ENCODE measurements at places on chromosomes 1 and 21.

DNA sequence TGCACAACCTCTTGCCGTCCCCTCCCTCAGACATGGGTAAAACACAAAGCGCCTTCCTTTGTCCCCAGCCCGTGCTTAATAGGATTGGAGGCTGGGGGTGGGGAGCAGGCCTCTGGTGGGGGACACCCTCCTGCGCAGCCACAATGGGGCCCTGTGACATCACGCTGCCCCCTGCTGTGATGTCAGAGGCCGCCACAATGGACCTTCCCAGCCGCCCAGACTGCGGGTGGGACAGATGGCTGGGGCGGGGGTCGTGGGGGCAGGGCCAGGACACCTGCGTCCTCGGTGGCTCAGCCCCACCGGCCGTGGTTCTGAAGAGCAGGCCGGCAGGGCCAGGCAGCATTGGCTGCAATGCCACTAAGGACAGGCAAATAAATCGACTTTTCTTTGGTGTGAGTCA lies 39.9 kb downstream of the EPHA2 start:
- DNase-seq = no peak

GRCh38 chr1:62688687-62689085 lies 500 bp upstream of the DOCK7 start:
- DNase-seq = peak; percentile 8

- DNase-seq = peak; percentile 41
Measured at GRCh38 chr1:225865514-225865913, 16.7 kb downstream of the TMEM63A start.

DNA sequence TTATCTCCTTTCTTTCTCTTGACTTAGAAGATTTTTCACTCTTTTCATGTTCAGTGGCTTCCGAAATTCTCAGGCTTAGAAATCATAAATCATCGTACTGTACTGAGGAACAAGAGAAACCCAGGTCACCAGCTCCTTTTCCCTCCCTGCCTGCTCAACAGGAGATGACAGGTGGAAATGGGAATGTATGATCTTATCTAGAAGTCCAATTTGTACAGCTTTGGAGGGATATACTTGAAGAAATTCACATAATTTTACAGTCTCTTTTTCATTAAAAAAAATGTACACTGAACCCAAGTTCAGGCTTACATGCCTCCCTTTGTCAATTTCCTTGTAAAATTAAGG lies 11.7 kb downstream of the EVA1C start:
- no peak for DNase-seq

DNA sequence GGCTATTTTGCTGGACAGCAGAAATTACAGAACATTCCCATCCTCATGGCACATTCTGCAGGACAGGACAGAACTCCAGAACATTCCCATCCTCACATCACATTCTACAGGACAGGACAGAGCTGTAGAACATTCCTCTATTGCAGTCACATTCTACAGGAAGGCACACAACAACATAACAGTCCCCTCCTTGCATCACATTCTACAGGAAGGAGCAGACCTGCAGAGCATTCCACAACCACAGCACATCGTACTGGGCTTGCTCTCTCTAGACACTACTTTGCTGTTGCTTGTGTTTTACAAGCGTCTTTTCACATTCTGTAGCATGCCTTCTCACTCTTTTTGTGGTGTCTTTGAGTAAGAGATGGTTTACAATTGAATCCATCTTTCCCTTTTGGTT lies 26.8 kb upstream of the ABCB10 start:
- DNase-seq = no peak

DNA sequence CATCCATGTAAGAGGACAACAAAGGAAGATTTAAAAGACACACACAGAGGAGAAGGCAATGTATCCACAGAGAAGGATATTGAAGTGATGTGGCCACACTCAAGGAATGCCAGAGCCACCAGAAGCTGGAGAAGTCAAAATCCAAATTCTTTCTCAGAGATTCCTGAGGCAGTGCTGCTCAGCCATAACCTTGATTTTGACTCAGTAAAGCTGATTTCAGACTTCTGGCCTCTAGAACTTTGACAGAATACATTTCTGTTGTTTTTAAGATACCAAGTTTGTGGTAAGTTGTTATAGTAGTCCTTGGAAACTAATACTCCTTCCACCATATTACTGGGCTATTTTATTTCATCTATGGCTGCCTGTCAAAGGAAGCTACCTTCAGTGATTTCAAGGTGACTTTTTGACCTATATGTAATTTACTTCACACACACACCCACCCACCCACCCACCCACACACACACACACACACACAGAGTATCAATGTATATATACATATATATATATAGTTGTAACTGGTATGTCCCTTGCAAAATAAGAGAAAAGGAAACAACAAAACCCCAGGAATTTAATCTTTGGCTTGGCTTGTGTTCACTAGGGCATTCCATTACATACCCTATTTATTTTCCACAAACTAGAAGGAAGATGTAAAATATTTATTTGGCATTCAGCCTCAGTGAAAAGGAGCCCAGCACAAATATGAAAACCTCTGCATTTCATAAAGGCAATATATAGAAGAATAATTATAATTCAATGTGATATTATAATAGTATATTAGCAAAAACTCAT lies 142.1 kb upstream of the PTGFR start:
- DNase-seq = no peak

GRCh38 chr1:29164588-29164987 lies 17.1 kb downstream of the SRSF4 start:
- DNase-seq = no peak

DNA sequence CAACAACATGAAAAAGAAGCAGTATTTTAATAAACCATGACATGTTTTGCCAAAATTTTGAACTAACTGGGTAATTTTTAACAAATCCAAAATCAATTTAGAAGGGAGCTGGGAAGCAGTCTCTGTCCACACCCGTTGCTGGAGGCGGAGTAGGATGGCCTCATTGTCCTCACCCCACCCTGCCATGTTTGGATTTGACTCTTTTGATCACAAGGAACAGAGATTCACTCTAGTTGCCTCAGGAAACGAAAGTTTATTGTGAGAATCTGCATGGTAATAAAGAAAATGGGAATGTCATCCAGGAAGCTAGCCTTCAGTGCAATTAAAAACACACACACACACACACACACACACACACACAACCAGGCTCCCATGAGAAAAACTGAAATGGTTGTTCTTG lies 145.4 kb downstream of the SLC30A10 start:
- DNase-seq = no peak

- DNase-seq = no peak
Measured at GRCh38 chr1:27011976-27012563, 580 bp downstream of the TENT5B start.

GRCh38 chr1:43446388-43446740 lies 7.4 kb downstream of the HYI start:
- no peak for DNase-seq

DNA sequence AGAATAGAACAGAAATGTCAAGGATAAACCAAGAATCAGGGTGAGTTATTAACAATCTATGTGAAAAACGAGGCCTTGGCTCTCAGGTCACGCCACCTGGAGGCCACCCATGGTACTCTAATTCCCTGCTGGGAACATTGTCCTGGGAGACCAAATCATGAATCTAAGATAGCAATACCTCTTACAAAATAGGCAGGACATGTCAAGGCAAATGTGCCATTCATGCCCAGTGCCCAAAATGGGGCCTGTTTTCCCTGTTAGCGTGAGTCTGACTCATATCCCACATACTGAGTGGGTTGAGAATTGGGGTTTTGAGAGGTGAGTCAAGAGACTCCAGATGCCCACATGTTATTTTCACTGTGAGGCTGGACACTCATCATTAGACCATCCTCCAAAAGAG lies 380.8 kb downstream of the HHIPL2 start:
- no peak for DNase-seq

DNA sequence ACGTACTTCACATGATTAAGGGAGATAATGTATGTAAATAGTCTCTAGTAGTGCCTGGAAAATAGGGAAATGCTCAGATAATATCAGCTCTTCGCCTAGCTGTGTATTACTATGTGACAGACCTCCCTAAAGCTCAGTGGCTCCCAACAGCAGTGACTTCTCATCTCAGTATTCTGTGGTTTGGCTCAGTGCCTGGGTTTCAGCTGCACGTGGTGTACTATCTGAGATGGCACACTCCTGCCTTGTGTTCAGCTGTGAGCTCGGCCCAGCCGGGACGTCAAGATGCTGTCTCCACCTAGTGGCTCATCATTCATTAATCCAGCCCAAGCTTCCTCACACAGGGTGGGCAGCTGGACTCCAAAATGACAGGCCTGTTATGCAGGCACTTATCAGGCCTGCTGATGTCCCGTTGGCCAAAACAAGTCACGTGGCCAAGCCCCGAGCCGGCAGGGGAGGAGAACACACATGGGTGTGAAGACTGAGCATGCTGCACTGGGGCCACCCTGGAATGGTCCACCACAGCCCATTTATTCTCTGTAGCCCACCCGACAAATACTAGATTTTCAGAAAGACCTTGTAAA lies 17.8 kb downstream of the SLFNL1 start:
- DNase-seq = peak; percentile 90

- DNase-seq = no peak
Measured at GRCh38 chr1:244302876-244303609, 148.7 kb downstream of the ADSS2 start.

DNA sequence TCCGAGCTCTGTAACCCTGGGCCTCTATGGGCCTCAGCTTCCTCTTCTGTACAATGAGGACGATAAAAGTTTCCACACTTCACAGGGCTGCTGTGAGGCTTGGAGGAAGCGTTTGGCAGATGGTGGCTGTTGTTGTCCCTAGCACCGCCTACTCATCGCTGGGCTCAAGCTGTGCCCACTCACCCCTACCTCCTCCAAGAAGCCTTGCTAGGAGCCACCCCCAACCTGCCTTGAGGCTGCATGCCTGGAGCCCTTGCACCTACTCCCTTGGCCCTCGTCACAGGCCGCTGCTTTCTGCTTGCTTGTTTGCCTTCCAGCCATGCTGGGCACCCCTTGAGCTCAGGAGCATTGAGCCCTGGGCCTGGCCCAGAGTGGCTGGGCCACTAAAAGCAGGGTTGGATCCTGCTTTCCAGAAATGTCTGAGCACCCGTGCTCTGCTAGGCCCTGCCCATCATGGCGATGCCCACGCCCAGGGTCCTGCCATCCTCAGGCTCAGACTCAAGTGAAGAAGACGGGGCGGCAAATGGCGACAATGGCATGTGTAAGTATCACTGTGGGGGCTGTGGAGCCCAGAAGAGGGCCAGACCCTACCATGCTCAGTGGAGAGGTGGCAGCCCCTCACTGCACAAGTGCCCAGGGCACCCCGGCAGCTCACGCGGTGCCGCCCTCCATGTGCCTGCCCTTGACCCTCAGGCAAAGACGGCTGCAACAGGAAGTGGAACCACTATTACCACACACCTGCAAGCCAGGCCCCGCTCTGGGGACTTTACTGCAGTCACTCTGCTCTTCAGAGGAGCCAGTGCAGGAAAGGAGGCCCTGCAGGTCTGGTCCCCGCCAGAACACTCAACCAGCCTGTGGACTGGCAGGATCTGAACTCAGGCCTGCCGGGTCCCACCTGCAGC lies 9.5 kb downstream of the SH3BGRL3 start:
- peak; percentile 69 for DNase-seq

- no peak for DNase-seq
Measured at GRCh38 chr1:215637041-215637573, 70.0 kb downstream of the KCTD3 start.

DNA sequence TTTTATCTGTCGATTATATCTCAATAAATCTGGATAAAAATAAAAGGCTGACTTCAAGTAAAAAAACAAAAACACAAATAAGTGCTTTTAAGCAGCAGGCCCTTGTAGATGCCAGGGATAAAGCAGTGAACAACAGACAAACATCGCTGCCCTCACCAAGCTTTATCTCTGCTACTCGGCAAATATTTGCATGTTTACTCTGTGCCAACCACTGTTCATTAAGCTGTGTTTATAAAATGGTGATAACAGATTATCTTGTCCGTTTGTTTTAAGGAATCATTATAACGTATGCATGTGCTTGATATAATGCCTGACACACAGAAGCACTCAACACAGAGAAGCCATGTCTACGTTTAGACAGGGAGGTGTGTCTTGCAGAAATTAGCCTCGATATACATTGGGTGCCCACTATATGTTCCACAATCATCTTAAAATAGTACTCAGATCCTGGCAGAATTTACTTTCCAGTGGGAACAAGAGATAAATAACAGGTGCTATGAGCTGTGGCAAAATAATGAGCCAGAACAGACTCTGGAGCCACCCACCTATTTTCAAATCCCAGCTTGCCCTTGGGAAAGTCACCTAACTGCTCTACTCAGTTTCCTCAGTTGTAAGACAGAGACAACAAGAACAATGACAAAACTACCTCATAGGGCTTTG lies 47.2 kb downstream of the TRIT1 start:
- no peak for DNase-seq

- DNase-seq = no peak
Measured at GRCh38 chr1:2270260-2271100, 42.4 kb downstream of the SKI start.

GRCh38 chr1:169091480-169091941 lies 15.0 kb upstream of the ATP1B1 start:
- DNase-seq = no peak

GRCh38 chr1:96236156-96236739 lies 485.3 kb upstream of the PTBP2 start:
- no peak for DNase-seq

DNA sequence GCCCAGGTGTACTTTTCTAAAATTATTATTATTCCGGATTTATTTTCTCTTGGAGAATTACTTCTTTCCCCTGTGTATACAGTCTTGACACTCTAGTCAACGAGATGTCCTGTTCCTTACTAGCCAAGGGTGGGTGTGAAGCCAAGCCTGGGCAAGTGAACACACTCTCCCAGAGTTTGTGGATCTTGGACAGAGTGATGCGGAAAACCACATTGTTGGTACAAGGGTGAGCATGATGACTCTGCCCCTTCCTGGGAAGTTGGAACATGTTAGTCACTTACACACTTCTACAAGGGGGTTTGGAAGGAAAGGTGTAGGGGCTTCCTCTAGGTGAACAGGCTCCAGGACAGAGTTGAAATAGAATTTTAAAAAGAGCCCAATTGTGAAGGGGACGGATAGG lies 20.0 kb upstream of the RD3 start:
- DNase-seq = no peak

- DNase-seq = no peak
Measured at GRCh38 chr1:218930472-218931241, 243.0 kb upstream of the LYPLAL1 start.

DNA sequence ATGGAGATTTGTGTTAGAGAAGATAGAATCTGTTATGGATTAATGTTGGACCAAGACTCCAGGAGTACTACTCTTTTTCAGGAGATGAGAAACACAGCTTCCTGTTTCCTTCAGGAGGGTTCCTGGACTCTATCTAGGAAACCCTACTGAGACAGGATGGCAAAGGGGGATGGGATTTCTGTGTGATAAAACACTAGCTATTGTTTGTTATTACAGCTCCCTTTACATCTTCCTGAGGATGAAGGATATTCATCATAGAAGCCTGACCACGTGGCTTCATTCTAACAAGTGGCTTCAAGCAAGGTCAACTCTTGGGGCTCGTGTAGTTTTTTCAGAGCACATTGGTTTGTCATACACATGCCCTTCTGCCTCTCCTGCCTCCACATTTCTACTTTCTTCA lies 33.3 kb downstream of the RGL1 start:
- DNase-seq = no peak

GRCh38 chr1:206487970-206488369 lies 17.7 kb downstream of the IKBKE start:
- DNase-seq = no peak

Measured in CD4-positive, alpha-beta T cell treated with Interleukin-17A for 4 hours (primary cell).